Right cardiac atrium (tissue), 5 donors: ENCODE measurements at places on chromosomes 2 and 18.

- DNase-seq = no peak
Measured at GRCh38 chr18:62953663-62954062, 238.3 kb downstream of the PHLPP1 start.

DNA sequence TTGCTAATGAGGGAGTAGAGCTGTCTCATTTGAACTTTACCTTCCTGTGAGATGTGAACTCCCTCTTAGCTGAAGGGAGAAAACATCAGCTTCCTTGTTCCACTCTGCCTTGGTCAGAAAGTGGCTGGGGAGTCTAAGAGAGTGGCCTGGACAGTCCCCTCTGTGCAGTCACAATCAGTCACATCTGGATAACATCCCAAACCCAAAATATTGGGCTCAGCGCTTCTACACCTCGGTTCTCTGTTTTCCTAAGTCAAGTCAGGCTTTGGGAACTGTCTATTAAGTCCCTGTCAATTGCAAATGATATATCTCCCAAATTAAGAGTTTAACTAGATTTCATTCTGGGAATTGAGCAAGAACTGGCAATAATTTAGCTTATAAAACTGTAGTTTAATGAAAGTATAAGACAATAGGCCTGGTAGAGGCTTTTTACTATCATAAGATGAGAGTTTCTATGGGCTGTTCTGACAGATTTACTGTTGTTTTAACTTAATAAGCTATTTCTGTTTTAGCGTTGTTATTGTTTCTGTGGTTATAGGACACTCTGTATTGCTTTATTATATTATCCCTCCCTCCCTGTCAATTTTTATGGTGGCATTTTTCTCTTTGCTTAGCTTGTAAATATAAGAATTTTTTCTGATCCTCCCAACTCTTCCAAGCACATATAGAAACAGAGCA, 135.1 kb upstream of the LHCGR start:
- DNase-seq = no peak

GRCh38 chr2:161207941-161208340, 47.7 kb downstream of the TANK start:
- DNase-seq = no peak

GRCh38 chr2:60936757-60937156, 55.4 kb downstream of the REL start:
- no peak for DNase-seq

GRCh38 chr18:10060841-10061240, 147.0 kb downstream of the VAPA start:
- DNase-seq = no peak
